ENCODE measurements at places on chromosomes 13 and 19. TPM values are rescaled to one million over a fixed set of nuclear protein-coding genes. Genes with fewer than 3 reads are reported as not detected.

The ZNF613 gene
- total RNA-seq, result 5.0 TPM

The RETN gene
- 0.55 TPM for total RNA-seq

The PABPC3 gene
- 0.34 TPM for total RNA-seq

The SLC10A2 gene
- not detected for total RNA-seq

The SH2D3A gene
- total RNA-seq, result 20.8 TPM

The SYCN gene
- not detected for total RNA-seq

The SLITRK1 gene
- total RNA-seq, result not detected

The GPR18 gene
- total RNA-seq, result 11.7 TPM

The SIGLEC12 gene
- total RNA-seq, result 1.4 TPM

The CLEC17A gene
- not detected for total RNA-seq

The IL12RB1 gene
- total RNA-seq, result 93.4 TPM

All from T-helper 2 cell treated with Interferon-gamma antibody and Interleukin-4, amounts not matched to agents 100 ng/mL and 5 ng/mL, for 36 hours (primary cell).